ENCODE measurements at places on chromosomes 12 and 14. TPM values are rescaled to one million over a fixed set of nuclear protein-coding genes. Genes with fewer than 3 reads are reported as not detected.

The WNT1 gene
- total RNA-seq: not detected

The INHBC gene
- not detected for total RNA-seq

The SIX6 gene
- not detected for total RNA-seq

The NINJ2 gene
- 0.94 TPM for total RNA-seq
